OCI-M1 (cell line): ENCODE measurements at places on chromosomes 3 and 15.

GRCh38 chr3:122313281-122313680 is 11.8 kb upstream of the CSTA start:
- DNase-seq: no peak

GRCh38 chr15:100988297-100988696 is 69.1 kb downstream of the LRRK1 start:
- DNase-seq: no peak

DNA sequence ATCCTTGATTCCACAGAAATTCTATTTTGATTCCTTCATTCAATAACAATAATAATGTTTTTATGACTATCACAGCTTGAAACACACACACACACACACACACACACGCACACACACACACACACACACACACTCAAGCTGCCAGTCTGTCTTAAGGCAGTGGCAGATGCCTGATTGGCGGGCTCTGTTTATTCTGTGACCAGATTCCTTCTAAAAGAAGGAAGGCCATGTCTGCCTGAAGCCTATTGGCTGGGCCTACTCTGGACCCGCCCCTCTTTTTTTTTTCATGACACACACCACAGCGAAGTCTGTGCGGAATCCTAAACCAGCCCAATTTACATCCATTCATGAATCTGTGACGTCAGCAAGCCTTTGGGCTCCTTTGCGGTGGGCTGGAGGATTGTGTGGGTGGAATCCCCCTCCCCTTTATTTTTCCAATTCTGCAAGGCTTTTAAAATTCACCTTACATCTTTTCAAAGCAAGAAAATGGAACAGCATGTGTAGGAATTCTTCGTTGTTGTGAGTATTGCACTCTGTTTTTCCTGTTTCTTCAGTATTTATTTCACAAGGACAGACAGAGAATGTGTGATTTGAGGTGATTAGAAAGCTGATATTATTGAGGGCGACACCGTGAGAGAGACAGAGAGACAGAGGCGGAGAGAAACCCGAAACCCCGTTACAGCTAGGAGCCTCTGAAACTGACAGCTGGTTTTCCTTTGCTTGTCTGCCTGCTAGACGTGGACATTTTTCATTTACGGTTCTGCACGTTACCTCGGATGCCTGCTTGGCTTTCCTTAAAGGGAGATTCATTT is at the start of gene MAP3K13:
Gene MAP3K13, plus strand, starts transcription at position 287 of the 812 bp plus-strand sequence. CDS start 65,446 bp downstream, outside the sequence.
- DNase-seq: peak; percentile 87

DNA sequence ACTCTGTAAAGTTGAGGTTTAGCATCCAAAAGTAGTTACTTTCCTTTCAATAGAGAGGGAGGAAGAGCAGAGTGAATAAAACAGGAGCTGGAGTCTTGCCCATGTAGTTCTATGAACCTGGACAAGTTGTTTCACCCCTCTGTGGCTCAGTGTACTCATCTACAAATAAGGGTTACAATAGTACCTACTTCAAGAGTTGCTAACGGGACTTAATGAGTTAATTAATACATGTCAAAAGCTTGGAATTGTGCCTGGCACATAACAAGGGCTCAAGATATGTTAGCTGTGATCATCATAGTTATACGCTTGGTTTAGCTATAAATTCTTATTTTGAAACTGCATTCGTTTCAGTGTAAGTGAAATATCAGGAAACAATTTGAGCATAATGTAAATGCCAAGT is 388.5 kb upstream of the THBS1 start:
- DNase-seq: no peak

GRCh38 chr3:22960105-22960984 is 242.8 kb upstream of the UBE2E2 start:
- peak; percentile 54 for DNase-seq

DNA sequence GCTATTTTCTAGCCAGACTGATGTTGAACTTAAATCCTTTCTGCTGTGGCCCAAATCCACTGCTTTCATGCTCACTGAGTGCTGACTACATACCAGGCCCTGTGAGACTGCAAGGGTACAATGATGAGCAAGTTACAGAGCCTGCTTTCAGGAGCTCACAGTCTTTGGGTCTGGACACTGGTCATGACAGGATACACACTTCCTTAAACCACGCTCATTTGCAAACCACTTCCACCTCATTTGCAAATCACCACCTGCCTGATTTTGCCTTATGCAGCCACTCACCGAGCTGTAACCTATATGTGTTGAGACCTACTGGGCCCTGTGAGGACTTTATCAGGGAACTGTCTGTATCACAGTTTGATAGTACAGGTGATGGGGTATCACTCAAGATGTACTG is 50.2 kb upstream of the LRRC58 start:
- DNase-seq: no peak

DNA sequence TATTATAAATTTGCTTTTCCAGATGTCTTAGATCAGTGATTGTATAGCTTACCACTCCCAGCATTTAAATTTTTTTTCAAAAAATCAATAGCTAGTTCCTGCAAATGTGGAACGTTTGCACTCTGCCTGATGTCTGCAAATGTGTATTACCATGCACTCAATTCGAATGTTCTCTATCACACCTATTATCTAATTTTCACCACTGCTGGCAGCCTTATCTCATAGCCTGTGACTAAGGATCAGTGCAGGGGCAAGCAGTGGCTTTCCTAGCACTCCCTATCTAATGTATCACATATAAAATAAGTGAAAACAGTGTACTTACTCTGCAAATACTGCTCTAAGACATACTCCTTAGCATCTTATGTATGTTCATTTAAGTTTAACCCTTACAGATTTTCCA is 196.3 kb upstream of the PLSCR5 start:
- DNase-seq: no peak

GRCh38 chr3:19473971-19474580 is 325.8 kb downstream of the KCNH8 start:
- no peak for DNase-seq

DNA sequence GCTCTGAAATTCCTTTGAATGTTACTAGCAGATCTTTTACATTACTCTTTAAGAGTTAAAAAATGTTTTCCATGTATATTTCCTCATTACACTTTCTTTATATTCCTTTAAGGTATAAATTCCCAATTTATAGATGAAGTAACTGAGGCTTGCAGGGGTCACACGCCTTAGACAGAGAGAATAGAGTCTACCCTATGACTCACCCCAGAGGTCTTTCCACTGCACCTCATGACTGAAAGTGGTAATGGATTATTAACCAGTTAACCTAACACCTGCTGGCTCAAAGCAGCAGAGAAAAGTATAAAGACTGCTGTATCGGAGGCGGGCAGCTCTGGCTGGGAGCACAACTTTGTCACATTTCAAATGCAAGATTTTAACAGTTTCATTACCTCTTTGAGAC is 37.7 kb downstream of the LDHAL6B start:
- no peak for DNase-seq

- DNase-seq: no peak
These were observed 164.7 kb upstream of the SMAD3 start for GRCh38 chr15:66900586-66901310.
